HTR-8/SVneo (cell line): ENCODE measurements at places on chromosomes 4 and X.

GRCh38 chr4:23001478-23001877 lies 308.7 kb downstream of the GBA3 start:
- no peak for DNase-seq

DNA sequence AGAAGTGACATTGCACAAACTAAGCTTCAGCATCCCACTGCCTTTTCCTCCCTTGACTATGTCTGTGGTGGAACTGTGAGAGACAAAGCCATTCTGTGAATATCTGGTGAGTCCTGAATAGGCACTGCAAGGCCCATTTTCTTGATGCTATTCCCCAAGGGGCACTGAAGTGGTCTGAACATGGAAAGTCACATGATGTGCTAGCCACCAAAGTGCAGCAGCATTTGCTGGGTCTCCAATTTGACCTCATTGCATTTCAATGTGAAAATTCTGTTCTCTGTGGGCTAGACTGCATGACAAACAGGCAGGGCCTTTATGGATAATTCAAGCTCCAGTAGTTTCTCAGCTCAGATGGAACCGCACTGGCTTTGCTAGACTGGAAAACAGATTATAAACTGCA lies 627.4 kb upstream of the BOD1L1 start:
- DNase-seq: no peak

- peak; percentile 12 for DNase-seq
Observed at GRCh38 chr4:110865611-110866259, 242.9 kb upstream of the PITX2 start.

DNA sequence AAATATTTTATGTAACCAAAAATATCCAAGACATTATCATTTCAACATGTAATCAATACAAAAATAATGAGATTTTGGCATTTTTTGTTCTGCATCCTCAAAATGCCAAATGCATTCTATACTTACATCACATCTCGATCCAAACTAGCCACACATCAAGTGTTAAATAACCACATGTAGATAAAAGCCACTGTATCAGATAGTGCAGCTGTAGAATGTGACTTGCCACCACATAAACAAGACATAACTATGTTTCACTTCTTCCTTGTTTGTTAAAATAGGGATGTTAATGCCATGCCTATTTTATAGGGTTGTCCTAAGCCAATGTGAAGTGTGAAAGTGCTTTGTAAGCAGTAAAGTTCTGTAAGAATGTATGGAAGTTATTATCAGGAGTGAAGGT lies 20.9 kb downstream of the INTS6L start:
- no peak for DNase-seq

DNA sequence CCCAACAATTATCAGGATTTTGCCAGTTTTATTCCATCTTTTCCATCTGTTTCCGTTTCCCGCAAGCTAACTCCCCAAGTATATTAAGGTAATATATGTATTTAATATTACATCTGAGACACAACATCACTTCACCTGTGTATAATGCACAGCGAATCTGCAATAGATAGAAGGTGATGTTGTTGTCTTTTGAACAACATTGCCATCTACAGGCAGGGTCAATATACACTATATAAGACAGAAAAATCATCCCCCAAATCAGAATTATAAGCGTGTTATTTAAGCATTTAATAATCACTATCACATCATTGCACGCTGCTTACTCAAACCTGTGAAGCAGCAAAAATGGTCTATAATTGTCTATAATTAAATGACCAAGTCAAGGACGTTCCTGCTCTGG lies 1115.5 kb downstream of the NLGN4X start:
- DNase-seq: no peak

GRCh38 chr4:81714291-81714690 lies 242.6 kb upstream of the RASGEF1B start:
- DNase-seq: no peak

DNA sequence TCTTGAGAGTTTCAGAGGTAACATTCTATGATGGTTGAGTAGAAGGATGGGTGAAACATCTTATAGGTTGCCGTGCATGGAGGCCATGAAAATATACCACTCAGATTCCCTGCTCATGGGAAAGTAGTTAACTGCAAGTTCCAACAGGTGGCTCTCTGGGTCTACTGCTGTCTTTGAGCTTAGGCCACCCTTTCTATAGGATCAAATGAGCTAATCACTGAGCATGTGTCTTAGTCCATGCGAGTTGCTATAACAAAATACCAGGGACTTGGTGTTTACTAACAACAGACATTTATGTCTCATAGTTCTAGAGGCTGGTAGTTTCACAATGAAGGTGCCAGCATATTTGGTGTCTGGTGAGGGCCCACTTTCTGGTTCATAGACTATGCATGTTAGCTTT lies 144.8 kb upstream of the UNC5C start:
- DNase-seq: no peak

DNA sequence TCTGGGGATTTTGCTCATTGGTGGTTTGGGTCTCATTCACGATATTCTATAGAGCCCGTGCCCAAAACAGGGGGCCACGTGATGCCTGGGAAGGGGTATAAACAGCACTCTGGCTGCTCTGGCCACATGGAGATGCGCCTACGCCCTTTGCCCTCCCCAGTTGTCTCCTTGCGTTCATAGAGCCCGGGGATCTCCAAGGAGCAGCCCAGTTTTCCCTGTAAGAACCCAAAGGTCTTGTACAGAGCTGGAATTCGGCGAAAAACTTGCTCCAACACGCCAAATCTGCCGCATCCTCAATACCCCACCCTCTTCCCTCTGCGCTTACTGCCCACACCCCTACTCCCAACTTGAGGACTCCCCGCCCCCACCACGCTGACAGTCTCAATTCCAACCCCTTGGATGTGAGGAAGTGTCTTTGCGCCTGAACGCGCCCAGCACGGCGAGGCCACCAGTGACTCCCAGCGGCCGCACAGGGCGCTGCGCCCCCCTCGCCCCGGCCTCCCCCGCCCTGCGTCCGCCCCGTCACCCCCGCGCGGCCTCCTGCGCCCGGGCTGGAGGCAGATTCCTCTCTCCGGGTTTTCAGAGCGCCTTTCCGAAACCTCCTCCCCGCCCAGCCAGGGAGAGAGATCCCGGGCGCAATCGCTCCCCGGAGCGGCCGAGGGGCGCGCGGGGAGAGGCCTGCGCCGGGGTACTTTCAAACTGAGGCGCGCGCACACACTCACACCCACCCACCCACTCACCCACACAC lies at the start of gene NHS:
TSS of gene NHS (plus strand) at position 582 of the 748 bp plus-strand sequence. CDS start 558 bp downstream, outside the sequence.
- peak; percentile 26 for DNase-seq

DNA sequence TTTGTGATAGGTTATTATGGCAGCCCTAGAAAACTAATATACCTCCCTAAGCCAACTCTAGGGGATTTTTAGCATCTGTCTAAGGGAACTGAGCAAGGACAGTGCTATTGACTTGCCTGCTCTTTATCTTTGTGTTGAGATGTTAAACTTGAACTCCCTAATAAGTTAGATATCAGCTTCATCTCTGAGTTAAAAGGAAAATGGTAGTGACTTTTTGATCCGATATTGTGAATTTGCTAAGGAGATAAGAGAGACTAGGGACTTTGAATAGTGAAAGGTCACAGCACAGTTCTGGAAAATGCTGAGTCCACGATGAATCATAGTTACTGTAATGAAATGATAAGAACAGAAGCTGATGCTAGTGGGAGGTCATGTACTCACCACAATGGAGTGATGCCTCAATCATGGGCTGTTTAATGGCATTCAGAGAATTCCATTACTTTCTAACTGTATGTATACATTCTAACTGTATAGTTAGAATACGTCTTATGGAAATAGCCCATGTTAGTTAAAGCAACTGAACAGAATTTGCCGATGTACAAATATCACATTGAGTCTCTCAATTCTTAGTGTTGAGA lies 147.2 kb downstream of the GLRA3 start:
- DNase-seq: peak; percentile 46

DNA sequence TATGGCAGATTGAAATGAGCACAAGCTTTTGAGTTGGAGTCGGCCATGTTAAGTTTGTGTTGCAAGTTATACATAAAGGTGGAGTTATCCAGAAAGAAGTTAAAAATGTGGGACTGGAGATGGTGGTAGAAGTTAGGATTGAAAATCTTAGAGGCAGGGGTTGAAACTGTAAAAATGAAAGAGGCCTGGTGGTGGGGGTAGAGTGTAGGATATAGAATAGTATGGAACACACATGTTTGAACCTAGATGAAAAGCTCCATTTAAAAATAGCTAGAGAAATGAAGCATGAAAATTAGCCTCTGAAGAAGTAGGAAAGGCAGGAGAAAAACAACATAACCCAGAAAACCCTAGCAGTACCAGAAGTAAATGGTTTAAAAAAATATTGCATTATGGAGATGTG lies 131.8 kb upstream of the ENPEP start:
- no peak for DNase-seq

DNA sequence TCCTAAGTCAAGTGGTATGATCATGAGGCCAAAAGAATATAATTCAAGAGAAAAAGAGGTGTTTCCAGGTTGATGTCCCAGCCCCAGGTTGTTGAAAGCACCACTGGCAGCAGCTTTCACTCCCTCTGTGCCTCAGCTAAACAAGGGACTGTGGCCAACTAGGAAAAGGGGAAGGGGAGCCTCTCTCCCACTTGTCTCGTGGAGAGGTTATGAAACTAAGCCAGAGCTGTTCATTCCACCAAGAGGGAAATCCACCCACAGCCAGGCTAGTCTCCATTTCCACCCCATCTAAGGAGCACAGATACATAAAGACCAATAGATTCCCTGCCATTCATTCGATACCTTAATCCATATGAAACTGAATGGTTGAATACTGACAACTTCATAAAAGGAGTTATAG lies 8.1 kb downstream of the ANXA5 start:
- no peak for DNase-seq

- no peak for DNase-seq
Observed at GRCh38 chrX:9279234-9279544, 185.7 kb upstream of the TBL1X start.

GRCh38 chrX:137062915-137063617 lies 29.3 kb upstream of the GPR101 start:
- no peak for DNase-seq

DNA sequence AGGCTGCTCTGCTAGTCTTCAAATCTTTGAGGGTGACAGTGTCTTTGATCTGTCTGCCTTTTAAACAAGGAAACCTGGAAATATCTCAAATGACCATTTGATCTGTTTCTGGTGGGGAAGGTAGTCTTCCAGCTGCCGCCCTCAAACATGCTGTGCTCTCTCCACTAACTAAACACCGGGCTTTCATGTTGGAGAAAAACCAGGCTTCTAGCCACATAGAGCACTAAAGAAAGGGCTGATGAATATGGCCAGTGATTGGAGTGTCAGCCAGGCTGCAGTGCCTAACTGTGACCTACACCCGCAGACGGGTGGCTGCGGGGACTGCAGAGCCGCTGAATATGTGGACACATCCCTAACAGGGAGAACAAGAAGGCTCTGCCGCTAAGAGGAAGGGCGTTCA lies 85.9 kb downstream of the UNC5C start:
- no peak for DNase-seq
